ENCODE measurements at places on chromosomes 3 and 15.

- peak; percentile 96 for DNase-seq
Observed at GRCh38 chr15:31024330-31024729, 32.9 kb upstream of the MTMR10 start.

DNA sequence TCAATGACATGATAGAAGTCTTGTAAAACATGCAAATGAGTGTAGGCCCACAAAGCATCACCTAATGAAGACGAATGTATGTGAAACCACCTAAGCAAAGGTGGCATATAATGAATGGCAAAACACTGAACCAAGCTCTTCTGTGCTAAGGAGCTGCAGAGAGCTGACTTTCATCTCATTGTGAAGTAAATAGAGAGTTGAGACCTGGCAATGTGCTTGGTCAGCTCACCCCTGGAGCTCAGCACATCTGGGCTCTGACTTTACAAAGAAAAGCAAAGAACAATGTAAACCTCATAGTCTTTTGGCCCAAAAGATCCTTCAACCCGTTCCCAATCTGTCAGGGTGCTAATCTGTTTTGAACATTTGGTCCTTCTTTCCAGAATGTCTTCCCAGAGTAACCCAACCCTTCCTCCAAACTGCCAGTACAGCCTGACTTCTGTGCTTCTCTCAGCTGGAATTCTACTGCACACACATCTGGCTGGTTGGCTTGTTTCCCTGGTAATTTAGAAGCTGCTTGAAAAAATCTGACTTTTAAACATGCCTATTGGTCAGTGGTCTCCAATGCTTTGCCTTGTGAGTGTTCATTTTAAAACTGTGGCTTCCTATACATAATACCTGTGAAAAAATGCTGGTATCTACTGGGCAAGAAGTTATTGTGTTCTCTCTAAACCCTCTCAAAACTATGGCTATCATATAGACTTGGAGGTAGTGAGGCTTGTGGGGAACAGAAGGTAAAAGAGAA is 101.7 kb downstream of the CD200R1L start:
- DNase-seq = no peak

GRCh38 chr3:123576122-123576521 is 8.7 kb downstream of the HACD2 start:
- no peak for DNase-seq

- no peak for DNase-seq
Observed at GRCh38 chr3:16810593-16811367, 74.0 kb upstream of the PLCL2 start.

DNA sequence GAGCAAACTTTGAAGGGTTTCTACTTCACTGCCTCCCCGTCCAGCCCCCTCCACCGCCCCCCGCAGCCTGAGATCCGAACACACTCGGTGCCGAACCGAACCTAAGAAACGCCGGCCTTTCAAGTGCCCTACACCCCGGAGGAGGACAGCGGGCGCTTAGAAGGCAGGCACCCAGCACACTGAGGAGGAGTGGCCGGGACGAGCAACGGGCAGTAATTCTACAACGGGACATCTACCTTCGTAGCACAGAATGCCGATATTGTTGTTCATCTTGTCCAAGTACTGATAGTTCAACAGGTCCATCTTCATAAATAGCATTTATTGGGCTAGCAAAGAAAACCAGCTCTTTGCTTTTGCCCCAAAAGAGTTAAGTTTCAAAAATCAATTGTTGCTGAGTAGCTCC is 513 bp downstream of the VGLL4 start:
- DNase-seq = no peak

GRCh38 chr3:17301271-17301670 is 416.5 kb downstream of the PLCL2 start:
- DNase-seq = no peak

DNA sequence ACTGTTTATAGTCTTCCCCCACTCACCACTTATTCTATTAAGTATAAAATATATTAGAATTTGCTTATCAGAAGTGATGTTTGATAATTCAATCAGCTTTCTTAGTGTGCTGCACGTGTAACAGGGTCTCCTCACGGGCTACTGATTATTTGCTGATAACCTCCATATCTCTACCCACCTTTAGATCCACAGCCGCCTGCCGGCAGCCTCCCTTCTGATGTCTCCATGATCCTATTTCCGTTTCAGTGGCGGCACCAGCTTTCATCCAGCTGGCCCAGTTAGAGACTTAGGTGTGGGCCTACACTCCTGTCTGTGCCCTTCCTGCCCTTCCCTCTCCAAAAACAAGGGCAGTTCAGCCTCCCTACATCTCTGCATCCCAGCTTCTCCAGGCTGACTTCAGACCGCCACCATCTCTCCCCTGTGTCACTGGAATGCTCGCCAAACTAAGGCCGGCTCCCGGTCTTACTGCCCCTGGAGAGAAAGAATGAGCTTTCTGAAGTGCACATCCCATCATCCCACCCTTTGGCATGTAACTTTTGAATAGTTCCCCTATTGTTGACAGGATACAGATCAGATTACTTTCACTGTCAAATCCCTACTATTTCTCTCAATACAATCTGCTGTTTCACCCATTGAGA is 76.6 kb upstream of the PRTG start:
- no peak for DNase-seq

- no peak for DNase-seq
Observed at GRCh38 chr15:101013201-101013550, 94.0 kb downstream of the LRRK1 start.

GRCh38 chr3:195752066-195752465 is 31.3 kb downstream of the MUC20 start:
- DNase-seq = no peak

DNA sequence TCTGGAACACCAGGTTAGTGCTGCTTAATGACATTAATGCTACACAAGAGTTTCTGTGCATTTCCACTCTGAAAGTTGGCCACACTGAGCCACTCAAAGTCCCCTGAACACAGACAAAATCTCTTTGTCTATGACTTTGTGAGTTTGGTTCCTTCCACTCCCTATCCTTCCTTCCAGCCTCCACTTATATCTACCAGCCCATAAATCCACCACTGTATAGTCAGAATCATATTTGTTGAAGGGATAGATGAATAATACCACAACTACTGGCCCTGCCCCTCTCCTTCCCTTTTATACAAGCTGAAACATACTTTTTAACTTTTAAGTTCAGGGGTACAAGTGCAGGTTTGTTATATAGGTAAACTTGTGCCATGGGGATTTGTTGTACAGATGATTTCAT is 127.5 kb downstream of the ABHD5 start:
- DNase-seq = no peak

DNA sequence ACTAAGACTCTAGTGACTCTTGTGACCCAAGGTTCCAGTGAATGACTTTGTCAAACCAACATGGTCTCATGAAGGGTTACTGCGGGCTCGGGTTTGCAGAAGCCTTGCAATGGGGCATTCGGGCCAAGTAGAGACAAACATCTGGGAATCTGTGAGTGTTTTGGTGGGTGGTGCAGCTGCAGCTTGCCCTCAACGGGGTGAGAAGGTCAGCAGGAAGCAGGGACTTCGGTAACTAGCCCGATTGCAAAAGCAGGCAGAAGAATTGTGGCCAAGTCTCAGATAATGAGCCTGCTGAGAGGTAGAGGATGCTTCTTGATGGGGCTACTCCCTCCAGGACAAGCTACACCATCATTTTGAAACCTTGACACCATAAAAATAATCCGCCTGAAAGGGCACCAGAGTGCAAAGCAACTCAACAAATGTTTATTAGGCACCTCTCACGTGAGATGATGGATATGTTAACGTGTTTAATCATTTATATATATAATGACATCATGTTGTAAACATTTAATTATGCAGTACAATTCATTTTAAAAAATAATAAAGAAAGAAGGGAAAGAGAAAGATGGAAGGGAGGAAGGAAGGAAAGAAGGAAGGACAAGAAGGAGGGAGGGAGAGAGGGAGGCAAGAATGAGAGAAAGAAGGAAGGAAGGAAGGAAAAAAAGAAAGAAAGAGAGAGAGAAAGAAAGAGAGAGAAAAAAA is 263.9 kb upstream of the IGF1R start:
- DNase-seq = no peak

DNA sequence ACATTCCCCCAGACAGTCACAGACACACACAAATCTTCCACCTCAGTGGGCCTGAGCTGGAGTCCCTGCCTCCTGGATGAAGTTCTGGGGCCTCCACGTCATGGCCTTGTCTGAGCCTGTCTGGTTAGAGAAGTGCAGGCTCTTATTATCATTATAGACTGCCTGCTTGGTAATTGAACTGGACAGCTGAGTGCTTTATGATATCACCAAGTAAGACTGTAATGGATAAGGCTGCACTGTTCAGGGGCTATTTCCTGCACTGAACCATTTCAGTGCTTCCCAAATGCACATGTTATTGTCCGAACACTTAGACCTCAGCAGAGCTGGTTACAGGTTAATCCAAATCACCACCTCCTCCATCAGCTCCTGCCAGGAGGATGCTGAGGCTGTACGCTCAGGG is 8.7 kb upstream of the ST6GAL1 start:
- no peak for DNase-seq

DNA sequence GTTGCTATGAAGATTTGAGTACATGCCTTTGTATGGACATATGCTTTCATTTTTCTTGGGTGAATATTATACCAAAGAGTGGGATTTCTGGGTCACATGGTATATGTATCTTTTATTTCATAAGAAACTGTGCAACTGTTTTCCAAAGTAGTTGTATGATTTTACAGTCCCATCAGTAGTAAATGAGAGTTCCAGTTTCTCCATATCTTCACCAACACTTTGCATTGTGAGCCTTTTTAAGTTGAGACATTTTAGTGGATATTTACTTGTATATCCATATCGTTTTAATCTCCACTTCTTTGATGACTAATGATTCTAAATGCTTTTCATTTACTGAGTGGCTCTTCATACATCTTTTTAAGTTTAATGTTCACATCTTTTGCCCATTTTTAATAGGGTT is 20.3 kb downstream of the MEF2A start:
- no peak for DNase-seq

- DNase-seq = no peak
Observed at GRCh38 chr3:16869261-16870005, 15.3 kb upstream of the PLCL2 start.

GRCh38 chr3:152272771-152273242 is 4.1 kb downstream of the MBNL1 start:
- peak; percentile 76 for DNase-seq

DNA sequence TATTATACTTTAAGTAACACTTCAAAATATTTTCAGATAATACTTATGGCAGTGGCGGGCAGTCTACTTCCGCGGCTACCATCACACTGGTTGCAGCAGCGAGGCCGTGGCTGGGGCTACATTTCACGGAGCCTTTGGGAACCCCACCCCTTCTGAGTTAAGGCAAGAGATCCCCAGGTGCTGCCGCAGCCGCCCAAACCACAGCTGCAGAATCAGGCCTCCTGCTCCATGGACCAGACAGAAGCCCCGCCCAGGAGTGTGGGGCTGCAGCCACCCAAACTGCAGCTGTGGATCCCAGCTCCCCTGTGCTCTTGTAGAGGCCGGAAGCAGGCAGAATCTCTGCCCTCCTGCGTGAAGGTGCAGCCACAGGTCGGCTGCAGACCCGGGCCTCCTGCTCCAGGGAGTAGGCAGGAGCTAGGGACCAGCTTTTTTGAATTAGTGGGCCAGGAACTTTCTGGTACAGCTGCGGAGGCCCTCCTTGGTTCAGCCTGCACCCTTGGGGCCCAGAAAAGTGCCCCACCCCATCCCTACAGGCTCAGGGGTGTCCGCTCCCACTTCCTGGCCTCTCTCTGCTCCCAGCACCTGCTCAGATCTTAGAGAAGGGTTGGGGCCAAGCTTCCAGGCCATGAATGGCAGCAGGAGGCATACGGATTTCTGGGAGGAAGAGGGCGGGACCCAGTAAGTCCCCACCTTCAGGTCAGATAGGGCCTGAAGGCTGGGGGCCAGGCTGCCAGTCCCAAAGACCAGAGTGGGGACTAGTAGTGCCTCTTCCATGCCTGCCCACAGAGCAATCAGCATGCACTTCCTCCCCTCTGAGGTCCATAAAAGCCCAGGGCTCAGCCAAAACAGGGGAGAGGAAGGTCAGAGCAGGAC is 1188.8 kb upstream of the CADM2 start:
- DNase-seq = no peak

DNA sequence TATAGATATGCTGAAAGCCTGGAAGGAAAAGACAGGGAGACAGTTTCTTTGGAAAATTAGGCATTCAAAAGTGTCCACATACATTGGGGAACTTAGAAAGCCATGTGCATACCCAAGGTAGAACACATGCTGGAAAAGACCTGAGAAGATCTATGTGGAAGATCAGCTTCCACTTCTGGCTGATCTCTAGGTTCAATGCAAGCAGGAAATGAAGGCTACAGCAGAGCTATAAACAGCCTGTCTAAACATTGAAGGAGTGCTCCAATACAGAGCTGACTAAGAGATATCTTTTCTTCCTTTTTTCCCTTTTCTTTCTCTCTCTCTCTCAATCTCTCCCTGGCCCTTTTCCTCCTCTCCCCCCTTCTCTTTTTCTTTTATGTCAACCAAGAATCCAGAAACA is 73.6 kb upstream of the TCF12 start:
- no peak for DNase-seq

DNA sequence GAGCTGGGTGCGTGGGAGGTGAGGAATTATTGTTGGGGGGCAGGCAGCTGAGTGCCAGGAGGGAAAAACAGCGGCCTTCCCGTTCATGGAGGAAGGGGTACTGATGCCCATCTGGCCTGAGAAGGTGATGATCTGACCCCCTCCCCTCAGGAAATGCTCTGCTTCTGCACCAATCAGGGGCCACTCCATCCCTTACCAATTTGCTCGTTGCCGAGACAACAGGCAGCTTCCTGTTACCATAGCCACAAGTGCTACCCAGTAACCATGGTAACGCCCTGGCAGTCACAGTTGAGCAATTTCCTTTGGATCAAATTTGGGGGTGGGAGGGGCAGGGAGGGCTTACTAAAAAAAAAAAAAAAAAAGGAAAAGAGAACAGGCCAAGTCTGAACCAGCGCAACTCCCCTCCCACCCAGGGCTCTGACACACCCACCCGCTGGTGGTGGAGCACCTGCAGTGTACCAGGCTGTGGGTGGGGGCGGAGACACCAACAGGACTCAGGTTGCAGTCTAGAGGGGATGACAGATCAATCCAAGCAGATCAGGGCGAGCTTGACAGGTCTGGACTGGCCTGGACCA is 13.7 kb downstream of the CELF6 start:
- DNase-seq = no peak

- DNase-seq = no peak
Observed at GRCh38 chr15:59268852-59269407, 62.3 kb downstream of the LDHAL6B start.

- DNase-seq = no peak
Observed at GRCh38 chr3:124685067-124685466, 45.2 kb upstream of the UMPS start.

Data from HS-27A (cell line).